Coronary artery (tissue), 2 donors: ENCODE measurements at places on chromosomes 16 and 17.

DNA sequence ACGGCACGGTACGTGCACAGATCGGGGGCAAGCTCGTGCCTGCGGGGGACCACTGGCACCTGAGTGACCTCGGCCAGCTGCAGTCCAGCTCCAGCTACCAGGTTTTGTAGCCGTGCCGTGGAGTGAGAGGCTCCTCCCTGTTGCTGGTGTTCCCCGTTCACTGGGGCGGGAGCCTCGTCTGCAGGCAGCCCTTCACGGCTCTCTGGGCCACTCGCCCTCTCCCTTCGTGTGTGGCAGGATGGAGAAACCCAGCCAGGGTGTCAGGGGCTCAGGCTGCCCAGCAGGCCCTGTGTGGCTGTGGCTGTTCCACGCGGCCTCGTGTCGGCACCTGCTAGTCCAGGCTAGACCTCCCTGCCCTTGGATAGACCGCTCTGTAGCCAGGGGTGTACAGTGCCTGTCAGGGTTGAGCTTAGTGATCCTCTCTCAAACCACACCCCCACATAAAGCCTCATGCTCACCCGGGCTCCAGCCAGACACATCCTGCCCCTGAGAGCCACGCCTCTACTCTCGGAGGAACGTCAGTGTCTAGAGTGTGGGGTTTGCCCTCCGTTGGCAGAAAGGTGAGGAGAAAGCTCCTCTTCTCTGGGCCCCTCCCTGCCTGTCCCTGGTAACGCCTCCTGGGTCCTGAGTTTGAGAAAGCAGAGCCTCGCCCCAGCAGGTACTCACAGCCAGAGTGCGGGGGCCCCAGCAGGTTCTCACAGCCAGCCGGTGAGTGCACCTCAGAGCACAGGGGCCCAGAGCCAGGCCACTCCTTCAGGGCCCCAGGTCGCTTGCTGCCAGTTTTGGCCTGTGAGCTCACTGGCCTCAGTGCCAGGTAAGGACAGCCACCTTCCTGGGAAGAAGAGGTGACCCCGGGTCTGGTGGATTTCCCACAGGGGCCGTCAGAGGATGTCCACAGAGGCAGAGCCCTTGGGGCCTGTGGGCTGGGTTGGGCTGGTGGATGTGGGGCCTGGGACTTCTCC lies 27.7 kb downstream of the NME3 start:
- no peak for DNase-seq

- no peak for DNase-seq
Observed at GRCh38 chr16:1470481-1471251, 4.2 kb downstream of the CLCN7 start.

- DNase-seq: no peak
Observed at GRCh38 chr17:66713533-66714042, 121.3 kb upstream of the CACNG5 start.

DNA sequence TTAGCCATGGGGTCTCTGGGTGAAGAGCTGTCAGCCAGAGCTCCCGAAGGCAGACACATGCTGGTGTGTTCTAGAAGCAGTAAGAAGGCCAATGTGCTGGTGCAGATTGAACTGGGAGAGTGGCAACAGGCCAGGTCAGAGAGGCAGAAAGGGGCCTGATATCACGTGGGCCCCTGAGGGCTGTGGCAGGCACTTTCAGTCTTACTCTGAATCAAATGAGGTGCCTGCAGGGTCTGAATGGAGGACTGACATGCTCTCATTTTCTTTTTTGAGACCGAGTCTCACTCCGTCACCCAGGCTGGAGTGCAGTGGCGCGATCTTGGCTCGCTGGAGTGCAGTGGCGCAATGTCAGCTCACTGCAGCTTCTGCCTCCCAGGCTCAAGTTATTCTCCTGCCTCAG lies 293.8 kb downstream of the ABCC12 start:
- DNase-seq: no peak

DNA sequence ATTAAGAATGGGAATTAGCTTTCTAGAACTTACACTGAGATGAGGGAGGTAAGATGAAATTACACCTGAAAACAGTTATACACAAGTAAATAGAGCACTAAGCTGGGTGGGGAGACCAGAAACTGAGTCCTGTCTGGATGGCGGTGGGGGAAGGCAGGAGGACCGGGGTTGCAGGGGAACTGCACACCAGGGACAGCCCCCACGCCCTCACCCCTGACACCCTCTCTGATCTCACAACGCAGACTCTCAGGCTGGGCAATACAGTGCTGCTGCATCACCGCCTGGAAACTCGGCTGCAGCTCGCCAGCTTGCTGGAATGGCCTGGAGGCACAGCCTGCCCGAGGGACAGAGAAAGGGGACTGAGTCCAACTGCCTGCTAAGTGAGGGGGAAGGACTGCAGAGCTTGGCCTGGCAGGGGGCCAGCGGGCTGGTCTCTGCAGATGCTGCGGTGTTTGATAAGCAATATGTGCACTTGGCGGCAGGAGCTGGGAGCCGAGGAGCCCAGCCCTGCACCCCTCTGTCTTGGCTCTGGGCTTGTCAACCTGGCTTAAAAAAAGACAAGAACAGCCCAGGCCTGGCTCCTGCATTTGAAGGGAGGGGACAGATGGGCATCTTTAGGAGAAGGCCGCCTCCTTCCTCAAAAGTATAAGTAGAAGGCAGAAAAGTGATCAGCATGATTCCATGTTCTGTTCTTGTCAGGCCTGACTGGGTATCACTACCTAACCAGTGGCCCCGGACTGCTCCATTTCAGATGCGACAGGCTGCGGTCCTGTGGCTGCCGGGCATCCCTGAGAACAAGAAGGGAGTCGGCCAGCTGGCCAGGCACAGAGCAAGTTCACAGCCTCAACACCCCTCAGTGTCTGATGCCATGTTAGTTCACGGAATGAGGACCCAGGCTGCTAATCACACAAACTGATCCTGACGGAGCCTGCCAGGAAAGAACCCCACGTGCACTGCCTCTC lies 30.2 kb downstream of the SPHK1 start:
- DNase-seq: no peak

GRCh38 chr16:87003414-87003755 lies 313.8 kb downstream of the C16orf95 start:
- peak; percentile 41 for DNase-seq

- no peak for DNase-seq
Observed at GRCh38 chr17:69500911-69501429, 86.5 kb downstream of the MAP2K6 start.

DNA sequence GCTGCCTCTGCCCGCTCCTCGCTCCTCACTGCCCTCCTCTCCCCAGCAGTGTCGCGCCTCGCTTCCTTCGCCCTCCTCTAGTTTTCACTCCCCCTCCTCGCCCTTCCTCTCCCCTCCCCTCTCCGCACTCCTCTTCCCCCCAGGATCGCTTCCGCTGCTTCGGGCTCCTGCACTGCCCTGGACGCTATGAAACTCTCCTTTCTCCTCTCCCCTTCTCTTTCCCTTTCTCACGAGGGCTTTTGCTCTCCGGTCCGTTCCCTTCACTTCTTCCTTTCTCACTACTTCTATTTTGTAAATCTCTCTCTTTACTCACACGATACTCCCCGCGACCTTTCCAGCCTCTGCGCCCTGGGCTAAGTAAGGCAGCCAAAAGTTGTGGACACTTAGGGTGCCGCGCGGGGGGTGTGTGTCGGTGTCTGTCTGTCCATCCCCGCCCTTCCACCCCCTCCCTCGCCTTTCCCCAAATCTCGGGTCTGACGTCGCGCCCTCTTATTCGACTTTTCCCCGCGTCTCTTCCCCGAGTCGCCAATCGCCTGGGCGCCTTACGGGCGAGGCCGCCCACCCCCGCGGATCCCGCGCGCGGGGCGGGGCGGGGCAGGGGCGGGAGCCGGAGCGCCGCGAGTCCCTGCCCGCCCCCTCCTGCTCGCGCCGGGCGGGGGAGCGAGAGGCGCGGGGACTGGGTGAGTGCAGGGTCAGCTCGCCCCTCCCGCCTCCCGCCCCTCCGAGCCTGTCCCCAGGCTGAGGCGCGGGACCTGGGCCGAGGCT lies at the start of gene IRX3:
Gene IRX3 (minus strand): TSS at position 422 of the 765 bp plus-strand sequence. CDS start 737 bp downstream, outside the sequence.
- peak; percentile 88 for DNase-seq

- no peak for DNase-seq
Observed at GRCh38 chr16:54048586-54049495, 237.7 kb downstream of the IRX3 start.

- no peak for DNase-seq
Observed at GRCh38 chr16:69405757-69406156, 18.7 kb upstream of the CYB5B start.

DNA sequence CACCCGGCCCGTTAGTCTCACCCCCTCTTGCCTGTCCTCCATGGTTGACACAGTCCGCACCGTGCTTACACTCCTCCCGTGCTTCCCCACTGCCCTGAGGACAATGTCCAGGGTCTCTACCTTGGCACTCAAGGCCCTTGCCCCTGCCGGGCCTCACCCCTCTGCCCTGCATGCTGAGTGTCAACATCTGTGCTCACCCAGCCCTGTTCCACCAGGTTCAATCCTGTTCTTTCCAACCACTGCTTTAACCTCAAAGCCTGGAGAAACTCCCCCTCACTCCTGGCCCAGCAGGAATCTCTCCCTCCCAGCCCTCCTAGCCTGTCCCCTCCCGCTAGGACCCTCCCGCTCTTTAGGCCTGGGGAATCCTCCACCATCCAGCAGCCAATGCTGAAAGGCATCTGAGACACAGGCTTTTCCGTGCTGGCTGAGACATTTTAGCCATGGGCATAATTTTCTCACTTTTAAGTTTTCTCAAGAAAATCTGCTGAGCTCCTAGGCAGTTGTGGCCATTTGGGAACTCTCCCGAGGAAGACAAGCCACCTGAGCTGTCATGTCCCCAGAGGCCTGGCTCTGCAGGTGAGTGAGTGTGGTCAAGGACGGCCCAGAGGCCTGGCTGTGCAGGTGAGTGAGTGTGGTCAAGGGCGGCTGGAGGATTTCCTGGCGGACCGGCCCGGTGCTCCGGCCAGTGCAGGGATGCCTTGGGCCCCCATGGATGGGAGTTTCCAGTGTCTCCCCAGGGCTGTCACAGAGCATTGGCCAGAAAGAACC lies 10.8 kb upstream of the P2RX1 start:
- DNase-seq: no peak

GRCh38 chr16:67533024-67533560 lies 4.5 kb downstream of the RIPOR1 start:
- DNase-seq: peak; percentile 56

DNA sequence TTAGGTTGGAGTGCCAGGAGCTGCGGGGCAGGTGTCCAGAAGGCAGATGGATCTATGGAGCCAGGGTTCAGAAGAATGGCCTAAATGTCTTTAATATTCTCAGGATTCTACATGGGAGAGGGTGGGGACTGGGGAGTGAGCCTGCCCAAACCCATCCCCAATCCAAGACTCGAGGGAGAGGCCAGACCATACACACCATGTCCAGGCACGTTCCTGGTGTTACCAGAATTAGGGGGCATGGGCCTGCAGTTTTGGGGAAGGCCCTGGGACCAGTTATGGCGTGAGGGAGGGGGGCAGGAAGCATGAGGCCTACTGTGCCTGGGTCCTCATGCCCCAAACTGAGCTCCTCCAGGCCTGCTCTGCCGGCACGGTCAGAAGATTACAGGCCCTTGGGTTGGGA lies 1.9 kb downstream of the TAX1BP3 start:
- no peak for DNase-seq

DNA sequence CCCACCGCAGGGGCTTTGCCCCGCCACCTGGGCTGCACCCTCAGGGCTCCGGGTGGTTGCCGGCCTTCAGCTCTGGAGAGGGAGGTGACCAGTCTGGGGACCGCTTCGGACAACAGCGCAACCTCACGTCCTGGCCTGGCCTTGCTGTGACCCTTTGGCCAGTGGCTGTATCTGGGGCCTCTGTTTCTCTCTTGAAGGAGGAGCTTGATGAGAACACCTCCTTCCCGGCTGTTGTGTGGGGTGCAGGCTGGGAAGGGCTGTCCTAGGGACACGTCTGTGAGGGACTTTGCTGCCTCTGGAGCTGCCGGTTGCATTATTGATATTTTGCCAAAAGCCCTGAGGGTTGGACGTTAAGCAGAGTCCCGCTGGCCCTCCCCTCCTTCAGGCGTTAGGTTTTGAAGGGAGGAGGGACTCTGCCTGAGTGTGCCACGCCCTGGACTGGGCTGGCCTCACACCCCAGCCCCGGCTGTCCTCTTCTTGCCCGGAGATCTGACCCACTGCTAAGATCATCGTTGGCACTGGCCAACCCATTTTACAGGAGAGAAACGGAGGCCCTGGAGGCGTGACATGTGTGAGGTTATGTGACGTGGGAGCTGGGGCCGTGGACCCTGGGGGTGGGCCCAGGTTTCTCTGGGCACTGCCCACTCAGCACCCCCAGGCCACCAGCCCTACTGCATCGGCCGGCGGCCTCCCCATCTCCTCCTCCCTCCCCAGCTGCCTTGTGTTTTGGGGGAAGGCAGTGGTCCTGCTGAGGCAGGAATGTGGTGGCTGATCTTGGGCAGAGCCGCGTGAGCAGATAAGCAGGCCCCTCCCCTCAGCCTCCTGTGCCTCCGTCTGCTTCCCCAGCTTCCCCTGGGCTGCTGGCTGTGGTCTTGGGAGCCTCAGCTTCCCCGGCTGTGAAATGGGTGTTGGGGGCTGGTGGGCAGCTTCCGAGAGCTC lies 8.5 kb downstream of the ZFPM1 start:
- DNase-seq: no peak

GRCh38 chr16:74752756-74753155 lies 21.9 kb downstream of the FA2H start:
- DNase-seq: no peak

GRCh38 chr17:75645889-75646637 lies 12.8 kb downstream of the SMIM5 start:
- DNase-seq: peak; percentile 72
